ENCODE measurements at places on chromosomes 3 and 15.

- DNase-seq: peak; percentile 72
Measured at GRCh38 chr3:69085833-69086722, 1.3 kb downstream of the ARL6IP5 start.

DNA sequence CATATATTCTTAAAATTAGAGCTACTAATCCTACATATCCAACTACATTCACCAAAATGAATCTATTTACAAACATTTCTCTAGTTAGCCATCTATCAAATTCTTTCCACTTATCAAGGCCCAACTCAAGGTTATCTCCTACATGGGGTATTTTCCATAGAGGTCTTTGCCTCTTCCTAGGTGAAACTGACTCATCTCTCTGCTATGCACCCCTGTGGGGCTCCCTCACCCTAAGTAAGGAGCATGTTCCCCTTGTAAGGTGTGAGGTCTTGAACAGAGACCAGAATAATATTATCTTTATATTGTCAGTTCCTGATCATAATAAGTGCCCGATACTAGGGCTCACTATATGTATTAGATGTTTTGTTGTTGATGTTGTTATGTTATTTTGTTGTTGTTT lies 74.6 kb upstream of the TSC22D2 start:
- no peak for DNase-seq

GRCh38 chr3:53650424-53650823 lies 156.0 kb downstream of the CACNA1D start:
- no peak for DNase-seq

DNA sequence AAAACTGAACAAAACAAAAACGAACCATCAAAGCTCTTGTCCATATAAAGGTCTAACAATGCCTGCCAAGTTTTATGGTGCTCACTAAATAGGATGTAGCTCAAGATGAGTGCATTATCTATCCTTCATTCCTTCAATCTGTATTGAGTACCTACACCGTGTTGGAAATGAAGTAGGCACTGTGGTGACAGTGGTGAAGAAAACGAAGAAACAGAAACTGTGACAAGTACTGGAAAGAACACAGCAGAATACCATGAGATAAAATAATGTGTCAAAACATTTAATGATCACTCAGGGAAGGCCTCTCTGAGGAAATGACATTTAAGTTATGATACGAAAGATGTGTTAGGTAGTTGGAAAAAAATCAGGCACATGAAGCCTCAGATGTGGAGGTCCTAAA lies 36.2 kb downstream of the CBLB start:
- DNase-seq: no peak

DNA sequence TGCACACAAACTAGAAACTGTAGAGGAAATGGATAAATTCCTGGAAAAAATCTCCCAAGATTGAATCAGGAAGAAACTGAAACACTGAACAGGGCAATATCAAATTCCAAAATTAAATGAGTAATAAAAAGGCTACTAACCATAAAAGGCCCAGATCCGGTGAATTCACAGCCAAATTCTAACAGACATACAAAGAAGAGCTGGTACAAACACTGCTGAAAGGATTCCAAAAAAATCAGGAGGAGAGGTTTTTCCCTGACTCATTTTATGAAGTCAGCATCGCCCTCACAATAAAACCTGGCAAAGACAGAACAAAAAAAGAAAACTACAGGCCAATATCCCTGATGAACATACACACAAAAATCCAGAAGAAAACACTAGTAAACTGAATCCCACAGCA lies 462.4 kb upstream of the THBS1 start:
- DNase-seq: no peak

- DNase-seq: no peak
Measured at GRCh38 chr3:138774529-138775253, 60.0 kb downstream of the PIK3CB start.

Measured in stimulated activated CD4-positive, alpha-beta T cell treated with anti-CD3 and anti-CD28 coated beads, Interleukin-1b, Interleukin-23, amount 100 ng/mL, for 4 hours (primary cell).